ENCODE measurements at places on chromosomes 3 and 15.

DNA sequence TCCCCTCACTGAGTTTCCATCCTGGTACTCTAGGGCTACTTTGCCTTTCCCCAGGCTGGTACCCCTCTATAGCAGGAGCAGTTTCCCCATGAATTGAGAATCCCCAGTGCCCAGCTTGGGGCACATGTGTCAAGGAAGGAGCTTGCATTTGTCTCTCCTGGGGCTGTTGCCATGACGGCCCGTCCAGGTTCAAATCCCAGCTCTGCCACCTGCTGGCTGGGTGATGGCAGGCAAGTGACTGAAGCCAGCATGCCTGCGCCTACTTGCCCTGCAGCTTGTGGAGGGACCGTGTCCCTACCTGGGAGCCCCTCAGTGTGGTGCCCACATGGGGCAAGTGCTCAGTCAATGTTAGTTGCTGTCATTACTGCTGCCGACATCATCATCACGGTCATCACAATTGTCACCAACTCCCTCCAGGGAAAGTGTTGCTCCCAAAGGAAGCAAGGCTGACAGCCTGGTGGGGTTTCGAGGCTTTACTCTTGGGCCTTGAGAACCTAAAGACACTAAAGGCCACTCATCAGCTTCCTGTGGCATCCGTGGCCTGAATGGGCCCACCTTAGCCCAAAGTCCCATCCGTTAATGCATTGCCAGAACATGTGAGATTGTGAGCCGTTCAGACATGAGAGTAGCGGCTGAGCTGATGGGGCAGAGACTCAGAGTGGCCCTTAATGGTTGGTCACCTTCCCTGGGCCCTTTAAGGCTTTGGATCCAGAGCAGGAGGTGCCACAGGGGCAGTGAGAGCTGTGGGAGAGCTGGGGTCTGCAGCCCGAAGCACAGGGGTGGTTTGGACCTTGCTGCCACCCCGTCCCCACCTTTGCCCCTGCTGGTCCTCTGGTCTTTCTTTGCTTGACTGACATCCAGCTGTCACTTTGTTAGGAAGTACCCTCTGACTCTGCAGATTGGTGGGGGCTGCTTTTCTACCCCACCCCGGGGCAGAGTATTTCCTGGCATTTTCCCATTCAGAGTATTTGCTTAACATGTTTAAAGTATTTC lies 144.4 kb downstream of the DNAJB8 start:
- DNase-seq: peak; percentile 41

- no peak for DNase-seq
Observed at GRCh38 chr3:39121621-39122020, 14.1 kb downstream of the TTC21A start.

- no peak for DNase-seq
Observed at GRCh38 chr3:19885468-19885867, 48.5 kb downstream of the EFHB start.

DNA sequence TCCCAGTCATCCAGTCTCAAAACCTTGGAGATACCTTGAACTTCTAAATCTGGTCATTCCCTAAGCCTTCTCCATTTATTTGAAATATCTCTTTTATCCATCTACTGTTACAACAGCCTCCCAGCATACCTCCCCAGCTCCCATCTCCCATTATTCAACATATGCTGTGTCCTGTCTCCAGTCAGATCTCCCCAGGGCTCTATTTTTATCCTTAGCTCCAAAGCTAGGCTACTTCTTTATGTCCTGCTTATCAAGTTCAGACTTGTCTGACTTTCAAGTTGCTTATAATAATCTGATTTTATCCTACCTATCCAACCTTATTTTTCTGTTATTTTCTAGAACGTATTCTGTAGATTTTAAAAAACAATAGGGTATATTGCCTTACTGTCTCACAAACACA lies 44.2 kb downstream of the IQGAP1 start:
- DNase-seq: no peak

- no peak for DNase-seq
Observed at GRCh38 chr3:123351501-123351900, 97.4 kb downstream of the ADCY5 start.

- no peak for DNase-seq
Observed at GRCh38 chr3:106083207-106083606, 214.4 kb upstream of the CBLB start.

DNA sequence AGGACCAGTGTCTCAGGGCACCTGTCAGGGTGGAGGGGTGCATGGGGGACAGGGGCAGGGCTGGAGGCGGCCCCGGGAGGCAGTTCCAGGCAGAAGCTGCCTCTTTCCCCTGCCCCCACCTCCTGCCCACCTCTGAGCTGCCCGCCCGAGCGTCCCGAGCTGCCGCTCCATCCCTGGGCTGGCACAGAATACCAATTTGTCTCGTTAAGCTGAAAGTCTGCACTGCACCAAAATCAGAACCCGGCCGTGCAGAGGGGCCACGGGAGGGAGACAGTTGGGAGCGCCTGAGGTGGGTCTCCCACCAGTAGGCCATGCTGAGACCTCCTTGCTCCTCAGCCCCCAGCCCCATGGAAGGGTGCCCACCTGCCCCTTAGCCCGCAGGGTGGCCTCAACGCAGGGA lies 1.3 kb upstream of the ATP2B2 start:
- no peak for DNase-seq

DNA sequence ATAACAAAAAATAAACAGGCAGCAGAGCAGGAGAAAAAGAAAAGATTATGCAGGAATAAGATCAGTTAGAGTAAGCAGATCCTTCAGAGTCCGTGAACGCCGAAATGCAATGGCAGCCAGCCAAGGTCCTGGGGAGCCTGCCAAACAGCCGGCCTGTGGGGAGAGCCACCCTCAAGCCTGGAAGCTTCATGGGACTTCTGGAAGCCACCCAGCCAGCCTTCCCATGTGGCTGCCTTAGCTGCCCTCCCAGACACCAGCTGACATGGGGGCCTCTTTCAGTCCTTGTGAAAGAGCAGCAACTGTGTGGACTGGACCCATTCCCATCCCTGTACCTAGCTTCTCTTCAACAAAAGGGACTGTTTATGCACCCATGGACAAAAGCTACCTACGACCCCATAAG lies 64.9 kb upstream of the RAD18 start:
- no peak for DNase-seq

DNA sequence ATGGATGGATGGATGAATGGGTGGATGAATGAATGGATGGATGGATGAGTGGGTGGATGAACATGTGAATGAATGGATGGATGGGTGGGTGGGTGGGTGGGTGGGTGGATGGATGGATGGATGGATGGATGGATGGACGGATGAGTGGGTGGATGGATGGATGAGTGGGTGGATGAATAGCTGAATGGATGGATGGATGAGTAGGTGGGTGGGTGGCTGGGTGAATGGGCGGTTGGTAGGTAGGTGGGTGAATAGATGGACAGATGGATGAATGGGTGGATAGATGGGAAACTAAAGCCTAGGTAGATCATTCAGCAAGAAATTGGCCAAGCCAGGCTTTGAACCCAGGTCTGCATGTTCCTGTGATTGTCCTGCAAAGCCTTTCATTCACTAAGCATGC lies 155.6 kb downstream of the WNT5A start:
- DNase-seq: no peak

GRCh38 chr15:40103864-40104271 lies 4.8 kb downstream of the BMF start:
- DNase-seq: no peak

DNA sequence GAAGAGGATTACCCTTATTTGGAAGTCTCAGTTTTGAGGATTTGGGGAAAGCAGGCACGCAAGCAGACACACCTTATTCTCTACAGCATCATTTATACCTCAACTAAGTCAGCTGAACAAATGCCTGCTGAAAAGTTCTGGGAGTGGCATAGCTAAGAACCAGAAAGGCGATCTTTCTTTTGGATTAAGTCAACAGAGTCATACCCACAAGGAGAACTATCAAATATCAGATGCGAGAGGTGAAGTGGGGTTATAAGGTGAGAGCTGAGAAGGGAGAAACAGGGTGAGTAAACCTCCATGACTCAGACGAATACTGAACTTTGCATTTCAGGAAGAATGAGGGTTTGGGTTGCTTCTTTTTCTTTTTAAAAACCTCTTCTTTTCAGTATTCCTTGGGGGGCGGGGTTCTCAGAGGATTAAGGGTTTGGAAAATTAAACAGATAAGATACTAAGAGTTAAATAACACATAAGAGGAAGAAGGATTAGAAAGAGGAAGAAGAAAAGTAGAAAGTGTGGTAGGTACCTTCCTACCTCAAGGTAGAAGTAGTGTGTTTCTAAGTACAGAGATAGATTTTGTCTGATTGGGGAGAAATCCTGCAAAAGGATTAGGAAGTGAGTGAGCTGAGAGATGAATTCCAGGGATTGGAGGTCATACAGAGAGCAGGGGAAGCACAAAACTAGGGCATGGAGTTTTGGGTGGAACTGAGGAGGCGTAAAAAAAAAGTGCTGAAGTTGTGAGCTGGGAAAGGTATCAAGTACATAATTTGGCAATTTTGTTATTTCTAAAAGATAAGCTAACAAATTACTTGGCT lies 41.3 kb upstream of the ICE2 start:
- peak; percentile 19 for DNase-seq

GRCh38 chr3:179438841-179439240 lies 12.4 kb downstream of the GNB4 start:
- DNase-seq: no peak

- no peak for DNase-seq
Observed at GRCh38 chr3:182226995-182227394, 515.3 kb downstream of the SOX2 start.

DNA sequence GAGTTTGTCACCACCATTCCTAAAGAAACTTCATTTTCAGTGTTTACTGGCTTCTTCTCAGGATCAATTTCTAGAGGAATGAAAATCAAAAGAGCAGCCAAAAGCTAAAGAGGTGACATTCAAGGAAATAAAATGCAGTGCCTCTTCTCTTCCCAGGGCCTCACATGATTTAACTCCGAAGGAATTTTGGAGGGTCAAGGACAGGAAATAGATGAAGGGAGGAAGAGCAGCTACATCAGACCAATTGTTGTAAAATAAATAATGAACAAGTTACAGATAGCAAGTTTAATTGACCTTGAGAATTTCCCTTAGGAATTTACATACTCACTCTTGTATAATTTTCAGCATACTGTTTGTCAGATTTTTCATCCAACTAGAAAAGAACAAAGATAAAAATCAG lies 78.1 kb downstream of the LRRFIP2 start:
- no peak for DNase-seq

DNA sequence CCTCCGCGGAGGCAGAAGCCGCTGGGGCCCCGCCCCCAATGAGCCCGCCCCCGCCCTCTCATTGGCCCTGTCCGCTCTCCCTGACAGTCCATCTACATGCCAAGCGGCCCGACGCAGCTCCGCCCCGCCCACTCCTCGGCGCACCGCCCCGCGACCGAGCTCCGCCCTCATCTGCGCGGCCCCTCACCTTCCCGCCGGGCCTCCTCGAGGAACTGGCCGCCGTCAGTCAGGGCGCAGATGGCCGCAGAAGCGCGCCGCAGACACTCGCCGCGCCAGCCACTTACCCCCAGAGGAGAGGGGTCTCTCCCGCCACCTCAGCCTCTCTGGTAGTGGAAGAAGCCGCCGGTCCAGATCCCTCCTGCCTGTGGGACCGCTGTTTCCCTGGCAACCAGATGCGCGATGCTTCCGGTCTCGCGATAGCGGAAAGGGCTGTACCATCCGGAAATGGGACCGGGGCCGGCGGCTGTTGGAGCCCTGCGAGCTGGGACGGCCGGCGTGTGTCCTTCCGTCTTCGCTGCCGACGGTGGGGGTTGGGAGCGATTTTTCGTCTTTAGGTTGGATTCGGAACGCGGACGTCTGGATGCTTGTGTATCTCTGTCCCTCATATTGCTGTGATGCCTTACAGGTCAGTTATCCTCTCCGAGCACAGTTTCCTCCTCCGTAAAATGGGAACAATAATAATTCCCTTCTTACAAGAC lies at the start of gene FSIP1:
TSS of gene FSIP1 (minus strand) at position 401 of the 698 bp plus-strand sequence. CDS start 6,317 bp downstream, outside the sequence.
- peak; percentile 96 for DNase-seq

DNA sequence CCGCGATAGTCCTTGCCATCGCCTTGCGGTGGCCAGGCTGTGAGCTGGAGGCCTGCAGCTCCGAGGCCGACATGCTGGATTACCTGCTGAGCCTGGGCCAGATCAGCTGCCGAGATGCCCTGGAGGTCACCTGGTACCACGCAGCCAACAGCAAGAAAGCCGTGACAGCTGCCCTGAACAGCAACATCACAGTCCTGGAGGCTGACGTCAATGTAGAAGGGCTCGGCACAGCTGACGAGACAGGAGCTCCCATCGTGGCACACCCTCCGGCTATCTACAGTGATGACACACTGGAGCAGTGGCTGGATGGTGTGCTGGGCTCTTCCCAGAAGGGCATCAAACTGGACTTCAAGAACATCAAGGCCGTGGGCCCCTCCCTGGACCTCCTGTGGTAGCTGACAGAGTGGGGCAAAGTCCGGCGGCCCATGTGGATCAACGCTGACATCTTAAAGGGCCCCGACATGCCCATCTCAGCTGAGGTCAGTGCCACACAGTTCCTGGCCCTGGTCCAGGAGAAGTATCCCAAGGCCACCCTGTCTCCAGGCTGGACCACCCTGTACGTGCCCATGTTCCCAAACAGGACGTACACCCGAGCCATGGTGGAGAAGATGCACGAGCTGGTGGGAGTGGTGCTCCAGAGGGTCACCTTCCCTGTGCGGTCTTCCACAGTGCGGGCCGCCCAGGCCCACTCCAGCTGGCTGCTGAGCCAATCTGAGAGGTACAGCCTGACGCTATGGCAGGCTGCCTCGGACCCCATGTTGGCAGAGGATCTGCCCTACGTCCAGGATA lies 70.2 kb downstream of the FAM43A start:
- DNase-seq: no peak

DNA sequence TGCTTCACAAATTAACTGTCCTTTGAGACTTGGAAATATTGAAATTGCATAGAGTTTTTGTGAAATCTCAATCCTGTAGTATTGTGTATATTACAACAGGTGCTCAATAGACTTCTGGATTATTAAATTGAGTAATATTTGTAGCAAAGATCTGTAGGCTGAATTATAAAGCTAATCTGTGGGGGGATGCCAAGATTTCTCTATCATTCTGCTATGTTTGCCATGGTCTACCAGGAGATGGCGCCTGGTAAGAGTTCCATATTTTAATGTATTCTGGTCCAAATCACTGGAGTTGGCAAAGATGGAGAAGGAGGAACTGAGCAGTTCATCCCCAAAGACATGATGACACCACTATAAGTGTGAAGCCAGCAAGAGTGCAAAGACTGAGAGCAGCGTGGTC lies 340.9 kb upstream of the TPRG1 start:
- DNase-seq: no peak

GRCh38 chr3:22361521-22361920 lies 610.5 kb upstream of the ZNF385D start:
- DNase-seq: no peak

All from stimulated activated CD4-positive, alpha-beta T cell treated with anti-CD3 and anti-CD28 coated beads, Interleukin-4, amount 100 ng/mL, for 24 hours (primary cell).